ENCODE measurements at places on chromosomes 1 and 21. TPM values are rescaled to one million over a fixed set of nuclear protein-coding genes. Genes with fewer than 3 reads are reported as not detected.
A peak's percentile ranks its signal among the peaks of the same experiment; 100 is the strongest.

Gene SEMA4A
- total RNA-seq: 30.7 TPM

GRCh38 chr1:165287781-165288180 lies 68.7 kb downstream of the LMX1A start:
- no peak for DNase-seq
- no peak overlapping the region for H3K4me3 ChIP-seq

DNA sequence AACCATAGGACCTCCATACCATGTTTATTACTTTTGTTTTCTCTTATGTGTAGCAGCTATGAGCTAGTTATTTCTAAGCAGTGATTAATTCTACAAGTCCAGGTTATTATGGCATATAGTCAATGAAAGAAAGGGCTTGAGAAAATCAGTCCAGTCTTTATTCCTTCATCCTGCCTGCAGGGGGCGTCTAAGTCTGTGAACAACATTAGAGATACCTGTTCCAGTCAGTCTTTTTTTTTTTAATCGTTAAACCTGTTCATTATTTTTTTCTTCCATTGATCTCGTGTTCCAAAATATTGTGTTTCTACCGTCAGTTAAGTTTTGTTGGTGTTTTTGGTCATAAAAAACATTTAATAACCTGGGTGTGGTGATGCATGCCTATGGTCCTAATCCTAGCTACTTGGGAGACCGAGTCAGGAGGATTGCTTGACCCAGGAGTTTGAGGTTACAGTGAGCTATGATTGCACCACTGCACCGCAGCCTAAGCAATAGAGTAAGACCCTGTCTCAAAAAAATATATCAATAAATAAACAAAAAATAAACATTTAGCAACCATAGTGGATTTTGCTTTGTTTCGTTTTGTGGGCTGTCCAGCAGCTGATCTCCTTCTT lies 29.4 kb upstream of the CD2 start:
- H3K27ac ChIP-seq: no peak overlapping the region
- H3K4me3 ChIP-seq: no peak overlapping the region
- no peak for DNase-seq
- no peaks in the 10 kb centered on the region for H3K4me1 ChIP-seq
- H3K27me3 ChIP-seq: no peaks in the 10 kb centered on the region

DNA sequence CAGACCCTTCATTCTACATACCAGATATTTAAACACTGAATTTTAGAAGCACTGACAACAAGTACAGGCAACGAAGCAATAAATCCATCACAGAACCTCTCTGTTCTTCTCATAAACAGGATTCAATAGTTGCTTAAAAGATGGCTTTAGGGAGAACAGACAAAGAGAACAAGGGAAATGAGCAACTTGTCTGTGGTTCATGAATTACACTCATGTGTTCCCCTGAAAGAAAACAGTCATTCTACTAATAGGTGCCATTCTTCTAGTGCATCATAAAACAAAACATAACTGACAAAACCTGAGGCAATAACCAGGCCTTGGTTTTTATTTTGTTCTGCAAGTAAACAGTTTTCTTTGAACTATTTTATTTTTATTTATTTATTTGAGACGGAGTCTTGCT lies 6.8 kb downstream of the GNL2 start:
- H3K27ac ChIP-seq: no peak overlapping the region
- peaks cover 3% of the 10 kb centered on the region for H3K4me1 ChIP-seq
- no peaks in the 10 kb centered on the region for H3K27me3 ChIP-seq
- H3K4me3 ChIP-seq: no peak overlapping the region

GRCh38 chr1:171985639-171986038 lies 144.3 kb downstream of the DNM3 start:
- H3K27me3 ChIP-seq: no peaks in the 10 kb centered on the region
- no peak overlapping the region for H3K27ac ChIP-seq
- H3K4me1 ChIP-seq: no peaks in the 10 kb centered on the region
- no peak for DNase-seq
- H3K4me3 ChIP-seq: no peak overlapping the region
- peaks cover 5% of the 10 kb centered on the region for H3K36me3 ChIP-seq

Gene GSTM3
- total RNA-seq: 29.7 TPM

DNA sequence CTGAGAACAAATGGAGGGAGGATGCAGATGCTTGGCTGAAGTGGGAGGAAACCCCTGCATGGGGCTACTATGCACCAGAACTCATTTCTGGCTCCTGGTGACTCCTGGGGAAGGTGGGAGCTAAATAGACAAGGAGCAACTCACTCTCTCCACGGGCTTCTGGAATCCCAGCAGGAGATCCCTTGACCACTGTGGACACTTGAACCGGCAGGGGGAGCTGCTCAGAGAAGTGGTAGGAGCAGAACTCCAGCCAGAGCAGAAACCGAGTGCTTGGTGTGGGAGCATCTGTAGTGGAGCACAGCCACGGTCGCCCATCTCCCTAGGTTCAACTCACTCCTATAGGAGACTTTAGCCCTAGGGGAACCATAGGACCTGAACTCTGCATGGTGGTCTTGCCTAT lies 205.6 kb upstream of the GJB5 start:
- no peak overlapping the region for H3K4me3 ChIP-seq
- no peak overlapping the region for H3K27ac ChIP-seq
- H3K36me3 ChIP-seq: no peaks in the 10 kb centered on the region
- H3K27me3 ChIP-seq: peaks cover 4% of the 10 kb centered on the region
- no peaks in the 10 kb centered on the region for H3K4me1 ChIP-seq
- no peak for DNase-seq

- no peaks in the 10 kb centered on the region for H3K27me3 ChIP-seq
- H3K4me1 ChIP-seq: no peaks in the 10 kb centered on the region
- no peak for DNase-seq
- no peak overlapping the region for H3K27ac ChIP-seq
- H3K36me3 ChIP-seq: no peaks in the 10 kb centered on the region
- H3K4me3 ChIP-seq: no peak overlapping the region
Observed at GRCh38 chr1:189880135-189880534, 597.5 kb downstream of the BRINP3 start.

Gene COL6A1
- total RNA-seq: 175 TPM

Gene RNPEP
- total RNA-seq: 61.7 TPM

DNA sequence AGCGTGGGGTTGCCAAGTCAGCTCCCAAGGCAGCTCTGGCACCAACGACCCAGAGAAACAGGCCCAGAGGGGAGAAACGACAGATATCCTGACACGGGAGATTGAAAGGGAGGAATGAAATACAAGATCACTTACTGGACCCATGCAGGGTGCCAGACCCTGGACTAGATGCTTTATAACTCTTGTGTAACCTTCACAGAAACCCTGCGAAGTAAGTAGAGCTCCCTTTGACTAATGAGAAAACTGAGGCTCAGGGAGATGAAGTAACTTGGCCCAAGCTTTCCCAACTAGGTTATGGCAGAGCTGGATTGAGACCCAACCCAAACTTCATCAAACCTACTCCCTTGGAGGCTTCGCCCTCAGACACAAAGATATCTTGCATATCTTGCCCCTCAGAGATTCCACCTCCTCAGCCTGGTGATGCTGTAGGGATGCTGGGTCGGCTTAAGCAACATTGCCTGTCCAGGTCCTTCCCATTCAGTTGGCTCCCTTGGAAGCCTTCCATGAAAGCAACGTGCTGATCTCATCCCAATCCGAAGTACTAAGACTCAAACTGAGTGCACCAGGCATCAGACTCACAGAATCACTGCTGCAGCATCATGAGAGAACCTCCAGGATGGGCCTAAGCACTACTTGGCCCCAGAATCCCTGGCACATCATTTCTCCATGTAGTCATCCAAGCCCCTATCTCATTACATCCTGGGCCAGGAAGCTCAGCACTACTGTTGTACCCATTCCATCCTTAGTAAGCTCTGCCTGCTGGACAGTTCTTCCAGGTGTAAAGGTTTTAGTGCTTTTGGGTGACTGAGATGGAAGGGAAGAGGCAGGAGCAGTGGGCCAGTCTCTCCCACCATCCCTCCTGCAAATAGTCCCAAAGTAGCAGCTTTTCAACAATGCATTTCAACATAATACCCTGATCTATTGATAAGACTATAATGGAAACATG lies 1.1 kb upstream of the IGSF9 start:
- peaks cover 11% of the 10 kb centered on the region for H3K4me1 ChIP-seq
- H3K27me3 ChIP-seq: peaks cover 8% of the 10 kb centered on the region
- H3K36me3 ChIP-seq: no peaks in the 10 kb centered on the region
- peak overlapping the region; percentile 53 for H3K4me3 ChIP-seq
- H3K27ac ChIP-seq: no peak overlapping the region

Gene JUN
- 112 TPM for total RNA-seq

- DNase-seq: no peak
- no peak overlapping the region for H3K27ac ChIP-seq
Observed at GRCh38 chr1:207069858-207070506, 16.9 kb downstream of the PFKFB2 start.

Gene CYP4A22
- total RNA-seq: not detected

- no peaks in the 10 kb centered on the region for H3K27me3 ChIP-seq
- H3K4me3 ChIP-seq: no peak overlapping the region
- DNase-seq: no peak
- H3K36me3 ChIP-seq: no peaks in the 10 kb centered on the region
- no peak overlapping the region for H3K27ac ChIP-seq
Observed at GRCh38 chr21:42764443-42764760, 111.0 kb downstream of the PDE9A start.

GRCh38 chr1:182331387-182331786 lies 60.2 kb downstream of the GLUL start:
- no peaks in the 10 kb centered on the region for H3K36me3 ChIP-seq
- H3K27me3 ChIP-seq: no peaks in the 10 kb centered on the region
- H3K4me3 ChIP-seq: no peak overlapping the region
- H3K27ac ChIP-seq: no peak overlapping the region
- DNase-seq: no peak

Gene OR2L13
- not detected for total RNA-seq

DNA sequence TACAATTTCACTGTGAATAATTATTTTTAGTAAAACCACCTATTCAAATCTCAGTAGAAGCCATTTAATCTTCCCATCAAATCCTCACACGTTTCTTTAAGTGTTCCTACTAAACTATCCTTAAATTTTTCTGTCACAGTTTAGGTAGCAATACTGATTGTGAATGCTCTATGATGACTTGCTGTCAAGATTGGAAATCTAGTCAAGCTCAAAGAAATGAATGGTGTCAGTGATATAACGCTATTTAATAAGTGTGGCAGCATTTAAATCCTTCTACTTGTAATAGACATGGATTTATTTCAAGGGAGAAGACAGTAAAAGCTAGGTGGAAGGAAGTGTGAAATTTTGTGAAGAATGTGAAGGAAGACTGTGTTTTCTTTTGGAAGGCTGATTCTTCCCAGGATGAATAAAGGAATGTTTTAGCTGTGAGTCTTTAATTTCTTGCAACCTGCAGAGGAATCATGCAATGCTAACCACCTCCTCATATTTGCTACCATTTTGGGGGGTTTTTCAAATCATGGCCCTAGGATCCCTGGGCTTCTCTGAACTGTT lies 936.7 kb upstream of the NEGR1 start:
- H3K36me3 ChIP-seq: no peaks in the 10 kb centered on the region
- no peak for DNase-seq
- H3K4me1 ChIP-seq: no peaks in the 10 kb centered on the region
- H3K27me3 ChIP-seq: no peaks in the 10 kb centered on the region
- no peak overlapping the region for H3K27ac ChIP-seq

- no peak for DNase-seq
- no peaks in the 10 kb centered on the region for H3K36me3 ChIP-seq
- H3K27me3 ChIP-seq: no peaks in the 10 kb centered on the region
Observed at GRCh38 chr1:158999316-159000069, 10.2 kb upstream of the IFI16 start.

GRCh38 chr1:107557095-107557494 lies 407.9 kb downstream of the VAV3 start:
- H3K4me3 ChIP-seq: no peak overlapping the region
- no peak overlapping the region for H3K27ac ChIP-seq
- DNase-seq: no peak

GRCh38 chr1:226279498-226279897 lies 29.5 kb downstream of the LIN9 start:
- H3K4me3 ChIP-seq: no peak overlapping the region
- no peak overlapping the region for H3K27ac ChIP-seq
- no peak for DNase-seq

DNA sequence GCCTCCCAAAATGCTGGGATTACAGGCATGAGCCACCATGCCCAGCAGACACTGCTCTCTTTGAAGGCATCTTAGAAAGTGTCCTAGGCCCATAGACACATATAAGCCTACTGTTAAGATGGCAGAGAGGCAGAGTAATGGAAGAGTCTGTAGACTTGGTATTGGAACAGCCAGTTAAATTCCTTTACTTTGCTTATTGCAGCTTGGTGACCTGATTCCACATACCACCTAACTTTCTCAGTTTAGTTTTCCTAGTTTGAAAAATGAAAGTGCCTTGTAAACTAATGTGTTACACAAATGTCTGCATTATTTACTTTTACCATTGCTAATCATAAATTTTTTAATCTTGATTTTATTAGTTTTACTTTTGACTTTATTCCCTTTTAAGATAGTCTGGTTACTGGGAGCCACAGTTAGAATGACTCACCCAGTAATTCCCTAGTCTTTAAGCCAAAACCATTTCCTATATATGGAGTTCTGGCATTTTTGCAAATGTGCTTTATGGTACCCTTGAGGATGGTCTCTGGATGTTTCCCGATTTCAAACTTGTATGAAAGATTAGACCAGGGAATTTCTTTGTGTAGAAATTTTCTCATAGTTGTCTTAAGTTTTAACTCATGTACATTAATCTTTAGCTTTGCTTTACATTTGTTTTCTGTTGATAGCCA lies 6.4 kb downstream of the SMAP2 start:
- peaks cover 52% of the 10 kb centered on the region for H3K4me1 ChIP-seq
- no peaks in the 10 kb centered on the region for H3K36me3 ChIP-seq
- H3K27ac ChIP-seq: no peak overlapping the region
- no peak overlapping the region for H3K4me3 ChIP-seq

DNA sequence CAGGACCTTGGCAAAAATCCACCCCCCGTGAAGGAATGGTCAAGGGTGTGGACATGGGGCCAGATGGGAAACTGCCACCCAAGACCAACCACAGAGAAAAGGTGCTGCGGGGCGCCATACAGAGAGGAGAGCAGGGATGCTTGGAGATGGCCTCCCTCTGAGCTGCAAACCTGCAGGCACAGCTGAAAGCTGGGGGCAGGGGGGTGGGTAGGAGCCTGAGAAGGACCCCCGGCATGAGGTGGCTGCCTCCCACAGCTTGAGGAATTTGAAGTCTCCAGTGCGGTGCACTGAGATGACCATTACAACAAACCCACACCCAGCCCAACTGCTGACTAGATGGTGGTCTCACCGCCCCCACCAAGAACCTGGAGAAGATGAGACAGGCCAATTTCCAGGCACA lies 84.8 kb downstream of the WDR4 start:
- no peaks in the 10 kb centered on the region for H3K4me1 ChIP-seq
- H3K27me3 ChIP-seq: peaks cover 10% of the 10 kb centered on the region
- no peak overlapping the region for H3K27ac ChIP-seq
- no peaks in the 10 kb centered on the region for H3K36me3 ChIP-seq
- DNase-seq: no peak

DNA sequence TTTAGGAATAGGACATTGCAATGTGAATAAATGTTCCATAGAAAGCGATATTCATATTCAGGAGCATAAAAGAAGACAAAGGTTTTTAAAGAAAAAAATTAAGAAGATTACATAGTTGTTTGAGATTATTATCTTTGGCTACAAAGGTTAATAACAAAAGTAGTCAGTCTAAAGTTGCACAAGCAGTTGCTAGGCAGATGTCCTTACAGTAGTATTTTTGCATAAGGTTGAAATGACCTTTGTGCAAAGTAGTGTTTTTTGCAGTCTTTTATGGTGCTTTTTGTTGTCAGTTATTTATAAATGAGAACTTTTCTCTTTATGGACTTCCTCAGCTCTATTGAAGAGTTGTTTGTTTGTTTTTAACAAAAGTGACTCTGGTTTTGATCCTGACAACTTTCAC lies 447.8 kb downstream of the AMY1C start:
- no peaks in the 10 kb centered on the region for H3K27me3 ChIP-seq
- no peaks in the 10 kb centered on the region for H3K36me3 ChIP-seq
- H3K27ac ChIP-seq: no peak overlapping the region
- DNase-seq: no peak
- no peak overlapping the region for H3K4me3 ChIP-seq
